ENCODE measurements at places on chromosomes 12 and 14.

DNA sequence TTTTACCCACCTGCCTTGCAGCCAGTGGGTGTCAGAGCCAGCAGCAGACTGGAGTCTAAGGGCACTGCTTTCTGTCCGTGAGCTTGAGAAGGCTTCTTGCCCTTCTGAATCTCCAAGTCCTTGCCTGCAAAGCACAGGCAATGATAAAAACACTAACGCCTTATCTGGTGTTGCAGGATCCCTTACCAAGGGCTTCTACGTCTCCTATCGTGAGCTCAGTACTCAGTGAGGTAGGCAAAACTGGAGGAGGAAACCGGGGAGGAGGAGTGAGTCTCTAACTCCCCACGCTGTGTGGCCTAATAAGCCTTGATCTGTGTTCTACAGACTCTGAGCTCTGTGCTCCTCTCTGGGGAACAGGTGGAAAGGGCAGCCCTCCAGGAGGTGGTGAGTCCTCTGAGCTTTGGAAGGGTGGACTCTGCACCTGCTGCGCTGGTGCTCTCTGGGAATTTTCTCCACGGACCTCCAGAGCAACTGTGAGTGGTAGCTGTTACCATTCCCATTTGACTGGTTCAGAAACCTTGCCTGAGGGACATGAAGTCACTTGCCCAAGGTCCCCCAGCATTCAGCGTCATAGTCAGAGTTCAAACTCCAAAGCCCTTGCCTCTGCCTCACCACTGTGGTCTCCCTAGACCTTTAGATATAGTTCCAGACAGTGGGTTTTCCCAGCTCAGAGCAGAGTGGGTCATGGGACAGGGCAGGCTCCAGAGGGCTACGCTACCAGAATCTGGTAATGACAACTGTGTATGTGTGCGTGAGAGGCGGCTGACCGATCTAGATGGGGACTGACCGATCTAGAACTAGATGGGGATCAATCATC lies 7.0 kb upstream of the MARK3 start:
- DNase-seq, result no peak

DNA sequence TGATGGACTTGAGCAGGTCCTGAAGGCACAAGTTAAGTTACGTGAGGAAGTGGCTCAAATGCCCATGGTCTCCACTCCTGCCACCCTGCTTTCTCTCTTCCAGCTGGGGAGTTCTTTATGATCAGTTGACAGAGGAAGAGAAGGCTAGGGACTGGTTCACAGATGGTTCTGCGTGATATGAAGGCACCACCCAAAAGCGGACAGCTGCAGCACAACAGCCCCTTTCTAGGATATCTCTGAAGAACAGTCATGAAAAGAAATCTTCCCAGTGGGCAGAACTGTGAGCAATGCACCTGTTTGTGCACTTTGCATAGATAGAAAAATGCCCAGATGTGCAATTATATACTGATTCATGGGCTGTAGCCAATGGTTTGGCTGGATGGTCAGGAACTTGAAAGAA lies 162.4 kb upstream of the FSCB start:
- DNase-seq, result no peak

DNA sequence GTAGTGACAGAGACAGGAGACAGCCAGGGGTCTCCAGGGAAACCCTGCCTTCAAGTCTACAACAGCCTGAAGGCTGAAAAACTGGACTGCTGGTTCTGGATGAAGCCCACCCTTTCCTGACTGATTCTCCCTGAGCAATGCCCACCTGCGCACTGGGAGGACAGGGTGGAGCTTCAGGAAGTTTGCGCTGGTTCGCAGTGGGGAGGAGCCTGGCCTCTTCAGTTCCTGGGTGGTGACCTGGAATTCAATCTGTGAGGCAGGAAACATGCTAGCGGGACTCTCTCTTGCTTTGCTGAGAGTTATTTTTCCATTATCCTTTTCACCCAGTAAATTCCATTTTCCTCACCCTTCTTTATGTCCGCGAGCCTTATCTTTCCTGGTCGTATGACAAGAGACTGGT lies 600.8 kb downstream of the TRHDE start:
- no peak for DNase-seq

GRCh38 chr14:103872481-103873113 lies 25.2 kb upstream of the PPP1R13B start:
- DNase-seq, result no peak

DNA sequence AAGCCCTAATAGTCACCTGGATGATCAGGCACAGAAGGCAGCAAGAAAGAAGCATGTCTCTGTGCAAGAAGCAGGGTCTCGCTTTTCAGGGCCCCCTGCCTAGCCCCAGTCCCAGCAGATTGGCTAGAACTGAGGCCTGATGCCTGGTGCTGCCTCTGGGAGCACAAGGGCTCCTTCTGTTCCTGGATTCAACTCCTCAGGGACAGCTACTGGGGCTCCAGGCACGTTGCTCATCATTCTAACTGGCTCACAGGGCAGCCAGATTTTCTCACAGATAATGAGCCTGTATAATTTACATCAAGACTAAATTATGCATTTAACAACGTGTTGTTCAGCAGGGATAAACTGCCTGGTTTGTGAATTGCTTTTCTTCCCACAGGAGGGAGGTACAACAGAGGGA lies 106.5 kb upstream of the PLXNC1 start:
- no peak for DNase-seq

DNA sequence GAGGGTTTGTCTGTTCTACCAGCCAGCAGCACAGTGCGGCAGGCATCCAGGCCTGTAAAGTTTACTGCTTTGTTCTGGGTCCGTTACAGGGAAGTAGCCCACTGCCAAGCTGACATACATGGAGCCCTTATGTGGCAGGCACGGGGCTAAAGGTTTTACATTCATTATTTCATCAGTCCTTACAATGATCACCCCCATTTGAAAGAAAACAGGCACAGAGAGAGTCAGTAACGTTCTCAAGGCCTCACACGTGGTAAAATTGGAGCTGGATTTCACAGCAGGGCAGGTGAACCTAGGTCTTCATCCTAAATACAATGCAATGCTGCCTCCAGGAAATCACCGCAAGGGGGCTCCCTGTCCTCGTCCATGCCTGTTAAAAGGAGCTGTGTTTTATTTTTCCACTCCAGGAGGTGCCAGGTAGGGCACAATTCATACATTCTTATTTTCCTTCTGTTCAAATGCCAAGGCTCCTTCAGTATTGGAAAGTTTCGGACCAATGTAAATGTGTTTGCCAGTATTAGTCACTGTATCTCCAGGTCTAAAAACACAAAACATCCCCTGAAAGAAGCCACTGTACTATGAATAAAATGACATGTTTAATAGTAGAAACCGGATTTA lies 172.2 kb upstream of the GZMB start:
- no peak for DNase-seq

- no peak for DNase-seq
Measured at GRCh38 chr14:69317102-69317755, 57.3 kb downstream of the GALNT16 start.

DNA sequence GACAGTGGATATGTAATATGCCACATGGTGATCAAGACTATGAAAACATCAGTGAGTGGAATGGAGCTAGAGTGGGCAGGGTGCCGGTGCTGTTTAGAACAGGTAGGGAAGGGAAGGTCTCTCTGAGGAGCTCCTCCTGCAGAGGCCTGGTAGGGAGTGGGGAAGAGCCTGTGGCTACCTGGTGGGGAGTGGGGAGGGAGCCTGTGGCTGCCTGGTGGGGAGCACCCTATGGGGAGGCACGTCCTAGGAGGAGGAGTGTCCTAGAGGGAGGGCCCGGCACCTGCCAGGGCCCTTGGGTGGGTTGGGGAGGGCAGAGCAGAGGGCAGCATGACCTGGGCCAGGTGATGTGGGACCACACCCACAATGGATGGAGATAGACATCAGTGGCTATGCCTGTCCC lies 122.6 kb downstream of the ADGRD1 start:
- DNase-seq, result no peak

- no peak for DNase-seq
Measured at GRCh38 chr14:31945074-31945613, 132.0 kb upstream of the ARHGAP5 start.
